ENCODE measurements at places on chromosomes 2 and 18.

- no peak for DNase-seq
These were observed 338.2 kb downstream of the EIPR1 start for GRCh38 chr2:3039188-3040065.

DNA sequence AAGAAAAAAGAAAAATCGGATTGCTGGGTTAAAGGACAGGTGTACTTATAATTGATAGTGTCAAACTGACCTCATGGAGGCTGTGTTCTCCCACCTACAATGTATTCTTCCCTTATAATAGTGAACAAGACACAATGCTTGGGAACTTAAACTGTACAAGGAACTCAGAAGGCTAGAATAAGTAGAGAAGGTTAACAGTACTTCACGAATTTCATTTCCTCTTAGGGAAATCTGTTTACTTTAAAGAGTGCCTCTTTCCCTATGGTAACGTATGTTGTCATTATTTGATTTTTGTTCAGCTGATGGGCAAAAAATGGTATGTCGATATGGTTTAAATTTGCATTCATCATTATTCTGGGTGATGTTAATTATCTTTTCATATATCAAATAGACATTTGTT lies 9.2 kb upstream of the HK2 start:
- DNase-seq, result no peak

GRCh38 chr18:25759111-25759510 lies 331.3 kb downstream of the SS18 start:
- DNase-seq, result no peak

DNA sequence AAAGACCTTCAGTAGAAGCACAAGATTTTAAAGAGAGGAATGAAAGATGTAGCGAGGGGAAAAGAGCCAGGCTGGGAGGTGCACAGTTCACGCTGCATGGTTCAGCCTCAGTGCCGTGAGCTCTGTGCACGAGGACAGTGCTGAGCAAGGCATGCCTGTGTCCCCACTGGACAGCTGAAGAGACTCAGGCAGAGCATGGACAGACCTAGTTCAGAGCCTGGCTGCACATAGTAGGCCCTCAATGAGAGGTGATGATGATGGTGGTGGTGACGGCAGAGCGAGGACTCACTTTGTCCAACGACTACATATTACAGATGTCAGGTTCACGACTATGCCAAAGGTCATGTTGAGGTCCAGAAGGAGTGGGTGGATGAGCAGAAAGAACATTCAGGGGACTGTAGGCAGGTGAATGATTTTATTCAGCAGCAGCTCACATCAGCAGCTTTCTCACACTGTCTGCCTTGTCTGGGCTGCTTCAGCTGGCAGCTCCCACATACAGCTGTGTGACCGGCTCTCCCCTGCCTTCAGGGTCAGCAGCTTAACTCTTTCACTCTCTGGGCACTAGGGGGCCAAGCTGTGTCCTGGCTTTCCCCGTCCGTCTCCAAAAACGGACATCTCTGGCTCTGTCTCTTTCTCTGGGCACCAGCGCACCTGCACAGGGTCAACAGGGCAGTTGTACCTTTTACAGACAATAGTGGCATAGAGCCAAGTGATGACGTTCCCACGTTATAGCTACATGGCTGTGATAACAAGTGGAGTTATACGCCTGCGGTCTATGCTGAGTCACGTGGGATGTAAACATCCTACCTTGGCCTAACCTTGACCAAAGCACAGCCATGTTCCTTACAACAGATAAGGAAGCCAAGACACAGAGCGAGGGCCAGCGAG lies 128.8 kb upstream of the MSH6 start:
- no peak for DNase-seq

DNA sequence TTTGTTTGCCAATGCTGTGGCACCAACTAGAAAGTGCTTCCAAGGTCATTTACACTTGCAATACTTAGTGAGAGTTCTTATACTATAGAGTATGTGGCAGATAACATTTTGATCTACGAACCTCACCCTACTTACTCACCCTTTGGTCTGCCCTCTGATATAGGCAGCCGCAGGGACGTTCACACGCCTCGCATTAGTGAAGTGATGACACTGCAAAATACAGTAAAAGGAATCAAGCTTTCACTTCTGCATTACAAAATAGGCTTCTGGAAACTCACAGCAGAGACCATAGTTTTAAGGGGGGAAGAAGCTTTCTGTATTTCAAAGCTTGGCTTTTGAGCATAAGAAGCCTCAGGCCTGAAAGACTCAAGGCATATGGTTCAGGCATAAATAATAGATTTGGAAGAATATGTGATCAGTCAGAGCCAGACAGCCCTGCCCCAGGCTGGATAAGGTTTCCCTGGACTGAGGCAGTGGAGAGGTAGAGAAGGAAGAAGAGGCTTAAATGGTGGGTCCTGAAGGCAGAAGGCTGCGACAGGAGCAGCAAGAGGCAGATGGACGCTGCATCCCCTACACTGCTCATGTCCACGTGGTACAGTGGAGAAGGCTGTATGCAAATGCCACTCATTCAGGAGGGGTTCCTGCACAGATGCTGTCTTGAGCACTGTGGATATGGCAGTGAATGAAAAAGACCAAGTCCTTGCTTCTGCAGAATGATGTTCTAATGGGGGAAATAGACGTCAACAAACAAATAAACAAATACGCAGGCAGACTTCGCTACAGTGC lies 63.1 kb downstream of the FECH start:
- no peak for DNase-seq

DNA sequence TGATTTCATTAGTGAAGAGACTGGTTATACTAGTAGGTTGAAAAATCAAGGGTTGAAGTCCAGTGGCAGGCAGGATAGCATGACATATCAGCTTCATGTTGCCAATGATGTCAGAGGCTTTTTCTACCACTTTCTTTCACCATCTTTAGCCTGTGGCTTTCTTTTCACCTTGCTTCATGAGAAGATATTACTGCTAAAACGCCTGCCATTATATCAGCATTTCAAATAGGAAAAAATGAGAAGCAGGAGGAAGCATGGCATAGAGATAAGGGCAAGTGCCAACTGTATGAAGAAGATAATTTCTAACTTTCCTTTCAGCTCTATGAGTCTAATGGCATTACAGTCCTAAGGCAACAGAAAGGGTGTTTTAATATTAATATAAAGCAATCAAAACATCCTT lies 270.2 kb upstream of the SYT4 start:
- DNase-seq, result no peak

- no peak for DNase-seq
These were observed 139.9 kb downstream of the SH3RF3 start for GRCh38 chr2:109268916-109269315.

GRCh38 chr2:20416723-20417122 lies 30.2 kb upstream of the RHOB start:
- no peak for DNase-seq

DNA sequence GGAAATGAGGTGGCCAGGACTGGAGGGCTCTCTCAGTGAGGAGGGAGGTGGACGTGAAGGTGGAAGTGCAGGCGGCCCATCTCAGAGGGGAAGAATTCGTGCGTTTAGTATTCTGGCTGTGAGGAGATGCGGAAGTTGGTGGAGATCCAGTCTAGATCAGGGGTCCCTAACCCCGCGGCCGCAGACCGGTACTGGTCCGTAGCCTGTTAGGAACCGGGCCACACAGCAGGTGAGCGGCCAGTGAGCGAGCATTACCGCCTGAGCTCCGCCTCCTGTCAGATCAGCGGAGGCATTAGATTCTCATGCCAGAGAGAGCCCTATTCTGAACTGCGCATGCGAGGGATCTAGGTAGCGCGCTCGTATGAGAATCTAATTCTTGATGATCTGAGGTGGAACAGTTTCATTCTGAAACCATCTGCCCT lies 1.6 kb upstream of the FHOD3 start:
- DNase-seq, result no peak

- DNase-seq, result no peak
These were observed 44.9 kb downstream of the SERTAD2 start for GRCh38 chr2:64608867-64609226.

DNA sequence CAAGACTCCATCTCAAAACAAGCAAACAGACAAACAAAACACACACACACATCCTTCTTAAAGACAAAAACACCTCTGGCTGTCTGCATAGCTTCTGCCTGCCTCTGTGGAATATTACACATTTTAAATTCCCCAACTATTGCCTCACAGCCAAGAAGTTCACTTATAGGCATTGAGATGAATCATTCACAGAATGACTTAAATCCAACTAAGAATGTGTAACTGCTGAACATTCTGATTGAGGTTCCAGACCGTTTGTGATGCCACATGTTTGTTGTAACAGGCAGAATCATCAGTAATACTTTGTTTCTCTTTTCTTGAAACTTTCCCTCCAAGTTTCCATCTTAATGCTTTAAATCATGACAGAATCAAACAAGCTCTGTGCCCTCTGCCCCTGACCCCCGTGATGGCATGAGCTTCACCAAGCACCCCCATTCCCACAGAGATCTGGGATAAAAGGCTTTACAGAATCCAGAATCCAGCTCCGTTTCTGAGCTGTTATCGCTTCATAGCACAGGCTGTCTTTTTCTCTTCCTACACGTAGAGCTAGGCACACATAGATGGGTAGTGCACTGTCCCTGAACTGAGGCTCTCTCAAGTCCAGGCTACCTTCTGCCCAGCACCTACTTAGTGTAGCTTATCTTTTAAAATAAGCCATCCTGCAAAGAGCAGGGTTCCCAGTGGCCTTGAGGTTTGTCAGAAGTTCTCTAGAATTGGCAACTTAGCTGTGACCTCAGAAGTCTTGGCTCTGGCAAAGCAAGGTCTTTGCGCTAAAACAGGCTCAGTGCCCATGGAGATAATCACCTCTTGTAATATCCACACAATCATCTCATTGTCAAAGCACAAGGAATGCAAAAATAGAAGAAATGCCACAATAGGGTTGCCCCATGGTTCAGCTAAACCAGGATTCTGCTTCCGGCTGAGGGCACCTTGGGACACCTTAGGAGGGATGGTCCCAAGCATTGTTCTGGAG lies 32.9 kb downstream of the EPAS1 start:
- DNase-seq, result peak; percentile 89

DNA sequence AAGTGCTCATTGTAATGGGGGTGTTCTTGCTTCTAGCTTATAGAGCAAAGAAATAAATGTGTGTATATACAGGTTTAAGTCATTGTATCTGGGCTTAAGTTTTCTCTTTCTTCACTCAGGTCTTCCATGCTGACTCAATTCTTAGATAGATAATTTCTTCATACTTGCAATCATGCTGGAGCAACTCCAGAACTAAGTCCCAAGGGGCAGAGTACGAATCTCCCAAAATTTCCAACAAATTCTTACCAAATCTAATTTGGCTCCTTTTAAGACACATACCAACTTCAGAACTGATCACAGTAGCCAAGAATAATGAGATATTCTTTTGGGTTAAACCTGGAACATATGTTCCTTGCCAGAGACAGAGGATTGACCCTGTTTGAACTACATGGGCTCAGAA lies 4.3 kb upstream of the SPAG16 start:
- no peak for DNase-seq

- no peak for DNase-seq
These were observed 9.7 kb downstream of the RHBDD1 start for GRCh38 chr2:226845386-226846116.

GRCh38 chr2:29447513-29447912 lies 332.3 kb downstream of the CLIP4 start:
- DNase-seq, result no peak

GRCh38 chr2:27914805-27915175 lies 24.3 kb downstream of the BABAM2 start:
- DNase-seq, result no peak

GRCh38 chr18:49521216-49521835 lies 34.3 kb upstream of the C18orf32 start:
- DNase-seq, result no peak

DNA sequence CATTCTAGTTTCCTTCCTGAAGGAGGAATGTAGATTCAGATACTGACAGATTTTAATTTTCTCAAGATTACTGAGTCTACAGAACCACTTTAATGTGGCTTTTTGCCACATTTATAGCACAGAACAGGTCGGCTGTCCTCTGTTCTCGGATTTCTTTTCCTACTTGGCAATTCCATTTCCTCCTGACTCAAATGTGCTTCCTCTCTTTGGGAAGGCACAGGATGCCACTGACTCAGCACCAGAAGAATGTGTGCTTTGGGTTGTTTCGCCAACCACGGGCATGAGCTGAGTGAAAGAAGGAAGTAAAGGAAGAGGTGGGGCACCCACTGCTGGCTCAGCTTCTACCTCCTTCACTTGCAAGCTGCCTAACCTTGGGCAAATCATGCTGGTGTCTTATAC lies 970.6 kb upstream of the ACVR2A start:
- DNase-seq, result peak; percentile 73

- DNase-seq, result no peak
These were observed 19.4 kb upstream of the NCL start for GRCh38 chr2:231483398-231484329.

DNA sequence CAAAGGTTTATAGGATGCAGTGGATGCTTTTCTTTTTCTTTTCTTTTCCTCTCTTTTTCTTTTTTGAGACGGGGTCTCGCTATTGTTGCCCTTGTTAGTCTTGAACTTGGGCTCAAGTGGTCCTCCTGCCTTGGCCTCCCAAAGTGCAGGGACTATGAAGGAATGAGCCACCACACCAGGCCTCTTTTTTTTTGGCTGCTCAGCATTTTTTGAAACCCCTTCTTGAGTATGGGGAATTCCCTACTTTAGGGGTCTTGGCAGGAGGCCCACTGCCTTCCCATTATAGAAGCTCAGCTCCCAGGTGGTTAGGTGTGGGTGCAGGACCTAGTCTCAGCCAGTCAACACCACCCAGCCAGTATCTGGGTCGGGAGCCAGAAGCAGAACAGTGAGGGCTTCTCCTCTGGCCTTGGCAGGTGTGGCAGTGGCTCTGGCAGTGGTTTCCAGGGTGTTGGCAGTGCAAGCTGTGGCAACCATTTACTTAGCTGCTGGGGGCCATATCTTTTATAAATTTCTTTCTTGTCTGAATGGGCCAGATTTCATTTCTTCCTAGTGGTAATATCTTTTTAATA lies 51.4 kb upstream of the ACYP2 start:
- no peak for DNase-seq

GRCh38 chr2:10415048-10415447 lies 33.1 kb downstream of the ODC1 start:
- no peak for DNase-seq

- no peak for DNase-seq
These were observed 35.2 kb downstream of the TTLL4 start for GRCh38 chr2:218745559-218746469.

- peak; percentile 15 for DNase-seq
These were observed 292.1 kb downstream of the EXOC6B start for GRCh38 chr2:72533765-72534164.

- DNase-seq, result no peak
These were observed 100.9 kb downstream of the SPRED2 start for GRCh38 chr2:65331336-65332025.

DNA sequence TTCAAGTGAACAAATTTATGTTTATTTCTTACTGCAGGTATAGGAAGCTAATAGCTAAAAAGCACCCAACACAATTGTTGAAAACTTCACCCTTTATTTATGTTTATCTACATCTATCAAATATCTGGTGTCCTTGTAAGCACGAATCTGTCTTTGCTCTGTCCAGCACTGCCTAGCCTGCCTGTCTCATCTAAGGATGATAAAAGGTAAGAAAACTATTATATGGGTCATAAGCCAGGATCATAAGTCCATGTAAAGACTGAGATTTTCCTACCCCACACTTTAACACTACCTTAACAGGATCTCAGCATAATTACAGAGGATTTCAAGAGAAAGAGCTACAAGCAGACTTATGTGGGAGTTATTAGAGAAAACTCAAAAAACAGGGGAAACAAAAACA lies 365.6 kb upstream of the TMEFF2 start:
- no peak for DNase-seq

Measured in RCC 7860 (cell line).